ENCODE measurements at places on chromosomes 2 and 18. TPM values are rescaled to one million over a fixed set of nuclear protein-coding genes. Genes with fewer than 3 reads are reported as not detected.
A peak's percentile ranks its signal among the peaks of the same experiment; 100 is the strongest.

ALK gene
- not detected for total RNA-seq

GLI2 gene
- 2.0 TPM for total RNA-seq

EMX1 gene
- total RNA-seq = not detected

BCL11A gene
- total RNA-seq = 1.1 TPM

GRCh38 chr2:161954103-161954502, 119.9 kb downstream of the DPP4 start:
- no peak for DNase-seq

DNA sequence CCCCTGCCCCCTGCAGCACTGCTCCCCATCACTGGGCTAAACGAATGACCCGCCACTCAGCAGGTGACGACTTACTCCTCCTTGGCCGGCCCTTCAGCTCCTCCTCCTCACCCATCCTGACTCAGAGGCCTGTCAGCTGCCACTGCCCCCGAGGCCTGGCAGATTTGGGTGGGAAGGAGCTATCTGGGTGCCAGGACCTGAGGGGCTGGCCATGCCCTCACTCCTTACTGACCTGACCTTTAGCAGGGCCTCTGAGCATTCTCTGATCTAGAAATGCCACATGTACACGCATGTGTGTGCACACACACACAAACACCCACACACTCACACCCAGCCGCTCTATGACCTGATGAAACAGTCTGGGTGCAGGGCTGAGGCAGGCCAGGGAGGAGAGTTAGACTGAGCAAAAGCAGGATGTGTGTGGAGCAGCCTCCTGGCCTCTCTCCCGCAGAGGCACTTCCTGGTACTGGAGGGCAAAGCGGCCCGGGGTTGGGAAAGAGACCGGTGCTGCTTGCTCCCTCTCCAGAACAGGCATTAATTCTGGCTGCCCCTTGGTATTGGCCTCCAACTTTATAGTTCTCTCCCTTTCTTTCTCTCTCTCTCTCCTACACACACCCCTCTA, 68.0 kb downstream of the ZFP36L2 start:
- peak; percentile 81 for DNase-seq

- DNase-seq = no peak
Observed at GRCh38 chr2:45859682-45860081, 208.2 kb downstream of the PRKCE start.

DNA sequence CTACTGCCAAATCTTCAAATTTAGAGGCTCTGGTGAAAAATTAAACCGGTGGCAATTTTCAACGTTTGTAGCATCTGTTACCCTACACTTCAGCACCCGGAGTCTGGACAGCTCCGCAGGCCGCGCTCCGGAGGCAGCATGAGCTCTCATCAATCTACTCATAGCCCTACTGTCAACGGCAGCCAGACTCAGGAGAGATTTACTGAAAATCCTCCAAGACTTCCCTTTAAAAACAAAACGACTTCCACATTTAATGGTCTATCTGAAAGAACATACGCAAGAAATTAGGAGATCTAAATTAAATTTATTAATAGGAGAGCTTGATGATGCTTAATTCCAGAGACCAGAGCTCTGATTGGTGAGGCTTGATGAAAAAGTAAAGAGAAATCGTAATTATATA, 970 bp upstream of the ADCYAP1 start:
- DNase-seq = no peak

DNA sequence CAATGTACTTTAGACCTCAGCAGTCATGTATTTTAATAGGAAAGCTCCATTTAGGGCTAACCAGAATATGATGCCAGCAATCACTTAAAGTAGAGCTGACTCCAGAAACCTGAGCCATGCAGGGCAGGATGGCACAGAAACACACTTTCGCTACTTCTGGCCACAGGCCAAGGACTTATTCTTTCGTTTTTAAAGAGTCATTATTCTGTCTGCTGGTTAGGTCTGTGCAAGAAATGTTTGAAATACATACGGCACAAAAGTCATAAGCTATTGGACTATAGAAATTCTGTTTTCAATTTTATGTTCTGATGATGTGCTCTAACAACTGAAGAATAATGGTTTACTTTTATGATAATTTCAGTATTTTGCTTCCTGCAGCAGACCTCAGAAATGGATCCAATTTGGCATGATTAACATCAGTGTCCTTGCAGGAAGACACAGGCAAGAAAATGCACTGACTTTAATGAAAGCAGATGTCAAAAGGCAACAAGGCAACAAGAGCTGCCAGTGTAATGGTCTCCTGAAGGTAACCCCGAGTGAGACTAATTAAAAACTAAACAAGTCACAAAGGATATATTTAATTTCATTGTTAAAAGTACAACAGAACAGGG, 114.4 kb upstream of the CHRNA1 start:
- peak; percentile 57 for DNase-seq

DNA sequence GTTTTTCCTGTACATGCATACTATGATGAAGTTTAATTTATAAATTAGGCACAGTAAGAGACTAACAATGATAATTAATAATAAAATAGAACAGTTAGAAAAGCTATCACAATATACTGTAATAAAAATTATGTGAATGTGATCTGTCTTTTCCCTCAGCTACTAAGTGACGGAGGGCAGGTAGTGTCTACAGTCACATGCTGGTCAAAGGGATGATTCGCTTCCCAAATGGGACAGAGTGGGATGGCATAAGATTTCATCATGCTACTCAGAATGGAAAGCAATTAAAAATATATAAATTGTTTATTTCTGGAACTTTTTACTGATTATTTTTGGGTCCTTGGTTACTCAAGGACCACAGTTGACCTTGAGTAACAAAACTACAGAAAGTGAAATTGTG, 71.5 kb downstream of the DAW1 start:
- DNase-seq = no peak
